ENCODE measurements at places on chromosomes 3 and 15.

GRCh38 chr3:33658039-33658438 lies 60.0 kb downstream of the CLASP2 start:
- DNase-seq, result no peak

DNA sequence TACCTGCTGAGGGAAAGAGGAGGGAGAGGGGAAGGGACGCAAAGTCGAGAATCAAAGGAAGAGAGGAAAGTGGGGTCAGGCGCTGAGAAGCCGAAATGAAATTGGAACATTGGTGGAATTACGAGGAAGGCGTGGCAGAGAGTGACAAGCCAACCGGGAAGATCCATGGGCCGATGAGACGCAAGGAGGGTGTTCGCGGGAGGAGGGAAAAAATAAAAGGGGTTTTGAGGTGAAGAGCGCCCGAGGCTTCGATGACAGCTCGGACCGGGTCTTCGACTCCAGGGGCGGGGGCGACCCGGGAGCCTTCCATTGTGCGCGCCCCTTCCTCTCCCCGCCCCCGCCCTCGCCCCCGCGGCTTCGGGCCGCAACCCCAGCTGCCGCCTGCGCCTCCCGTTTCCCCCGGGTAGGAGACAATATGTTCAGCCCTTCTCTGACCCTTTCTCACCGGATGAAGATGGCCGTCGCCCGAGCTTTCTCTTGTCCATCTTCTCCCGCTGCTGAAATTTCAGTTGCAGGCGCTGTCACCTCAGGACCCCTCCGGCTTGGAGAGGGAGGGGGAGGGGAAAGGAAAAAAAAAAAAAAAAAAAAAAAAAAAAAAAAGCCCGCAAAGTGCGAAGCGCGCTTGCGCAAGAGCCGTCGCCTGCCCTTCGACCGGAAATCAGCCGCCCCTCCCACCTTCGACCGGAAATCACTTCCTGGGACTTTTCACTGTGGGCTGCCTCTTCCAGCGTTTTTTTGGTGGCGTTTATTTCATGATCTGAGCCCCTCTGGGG lies at the start of gene SENP7:
SENP7 (minus strand) TSS at position 567 of the 773 bp plus-strand sequence; CDS start at position 485, 82 bp downstream.
- peak; percentile 51 for DNase-seq

DNA sequence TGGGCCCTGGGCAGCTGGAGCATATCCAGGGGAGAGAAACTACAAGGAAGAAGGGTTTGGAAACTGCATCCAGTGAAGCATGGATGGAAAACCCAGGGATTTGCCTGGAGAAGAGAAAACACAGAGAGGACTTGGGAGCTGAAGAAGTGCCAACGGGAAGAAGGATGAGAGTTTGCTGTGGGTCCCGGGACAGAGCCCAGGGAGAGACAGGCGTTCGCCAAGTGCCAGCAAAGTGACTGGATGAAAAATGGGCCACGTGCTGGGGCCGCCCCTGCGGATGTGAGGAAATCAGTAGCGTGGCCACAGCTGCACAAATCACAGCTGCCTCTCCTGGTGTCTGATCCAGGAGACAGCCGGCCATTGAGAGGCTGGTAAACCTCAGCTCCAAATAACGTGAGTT lies 70.4 kb downstream of the HES1 start:
- no peak for DNase-seq

DNA sequence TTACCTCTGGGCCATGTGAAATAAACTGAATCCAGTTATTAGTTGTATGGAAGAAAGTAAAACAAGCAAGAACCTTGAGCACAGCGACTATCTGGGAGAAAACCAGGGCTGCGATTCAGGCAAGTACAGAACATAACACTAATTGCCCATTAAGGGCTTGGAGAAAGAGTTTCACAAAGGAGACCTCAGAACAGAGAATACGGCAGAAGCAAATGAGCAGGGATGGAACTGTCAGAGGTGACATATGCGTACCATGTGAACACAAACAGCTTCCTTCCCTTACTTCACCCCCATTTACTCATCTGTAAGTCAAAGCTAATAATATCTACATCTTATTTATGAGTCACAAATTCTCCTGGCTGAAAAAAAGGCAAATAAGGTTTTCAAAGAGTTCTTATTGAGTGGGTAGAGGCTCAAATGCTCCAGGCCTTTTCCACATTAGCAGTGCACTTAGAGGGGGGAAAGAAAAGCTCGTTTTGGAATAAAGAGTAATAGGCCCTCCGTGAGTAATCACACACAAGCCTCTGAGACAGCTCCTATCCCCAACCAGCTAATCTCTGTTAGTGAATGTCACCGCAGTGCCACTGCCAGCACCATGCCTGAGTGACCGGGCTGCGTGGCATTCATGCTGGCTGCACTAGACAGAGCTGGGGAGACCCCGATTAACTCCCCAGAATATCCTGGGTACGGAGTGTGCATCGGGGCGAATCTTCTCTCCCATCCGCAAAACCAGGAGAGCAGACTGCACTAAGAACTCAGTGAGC lies 2.6 kb downstream of the PCSK6 start:
- no peak for DNase-seq

DNA sequence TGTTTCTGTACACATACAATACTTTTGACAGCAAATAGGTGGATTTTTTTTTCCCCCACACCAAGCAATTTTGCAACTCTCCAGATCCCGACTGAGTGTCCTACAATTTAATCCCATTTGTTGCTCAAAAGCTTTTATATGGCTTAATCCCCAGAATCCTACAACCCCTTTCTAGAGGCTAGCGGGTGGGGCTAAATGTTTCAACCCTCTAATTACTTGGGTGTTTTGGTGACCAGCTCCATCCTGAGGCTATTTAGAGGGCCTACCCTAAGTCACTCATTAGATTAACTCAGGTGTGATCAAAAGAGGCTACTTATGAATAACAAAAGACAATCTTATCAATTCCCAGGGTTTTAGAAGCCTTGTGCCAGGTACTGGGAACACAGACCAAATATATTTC lies 21.0 kb upstream of the FBXL2 start:
- no peak for DNase-seq
